ENCODE measurements at places on chromosomes 5 and 9.

DNA sequence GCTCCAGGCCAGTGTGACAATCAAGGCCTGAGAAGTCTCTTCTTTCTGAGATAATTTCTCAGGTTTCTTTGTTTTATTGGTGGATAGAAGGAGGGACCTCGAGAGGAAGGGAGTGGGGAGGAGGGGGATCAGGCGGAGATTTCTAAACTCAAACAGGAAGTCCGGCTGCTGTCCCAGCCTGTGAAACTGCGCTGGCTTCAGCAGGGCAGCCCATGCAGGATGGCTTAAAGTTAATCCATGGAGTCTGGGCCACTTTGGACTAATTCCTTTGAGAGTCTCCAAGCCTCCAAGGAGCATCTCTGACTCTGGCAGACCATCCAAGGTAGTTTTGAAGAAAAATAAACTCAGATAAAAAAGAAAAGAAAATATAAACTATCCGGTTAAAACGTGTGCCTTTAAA lies 378.5 kb downstream of the MLLT3 start:
- no peak for DNase-seq

DNA sequence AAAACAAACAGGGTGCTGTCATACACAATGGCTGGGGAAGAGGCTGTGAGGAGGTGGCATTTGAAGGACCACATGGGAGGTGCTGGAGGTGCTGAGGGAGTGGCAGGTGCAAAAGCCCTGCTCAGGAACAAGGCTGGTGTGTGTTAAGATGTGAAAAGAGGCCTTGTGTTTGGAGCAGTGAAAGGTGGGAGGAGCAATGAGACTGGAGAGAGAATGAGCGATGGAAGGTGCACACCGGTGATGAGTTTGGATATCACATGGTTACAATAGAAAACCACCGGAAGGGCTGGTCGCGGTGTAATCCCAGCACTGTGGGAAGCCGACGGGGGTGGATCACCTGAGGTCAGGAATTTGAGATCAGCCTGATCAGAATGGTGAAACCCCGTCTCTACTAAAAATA lies 9.2 kb upstream of the FIBCD1 start:
- DNase-seq: no peak

DNA sequence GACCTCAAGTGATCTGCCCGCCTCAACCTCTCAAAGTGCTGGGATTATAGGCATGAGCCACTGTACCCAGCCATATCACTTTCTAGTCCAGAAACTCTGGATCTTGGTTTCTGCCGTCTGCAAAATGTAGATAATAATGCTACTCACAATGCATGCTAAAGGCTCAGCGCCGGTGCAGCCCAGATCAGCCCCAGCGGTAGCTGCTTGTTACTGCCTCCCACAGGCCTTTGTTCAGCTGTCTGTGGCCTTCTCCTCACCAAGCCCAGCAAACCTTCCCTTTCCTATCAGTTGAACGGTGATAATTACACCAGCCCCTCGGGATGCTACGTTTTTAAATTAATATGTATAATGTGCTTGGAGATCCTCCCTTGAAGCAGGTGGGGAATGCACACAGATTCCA lies 26.2 kb upstream of the MSX2 start:
- DNase-seq: no peak

DNA sequence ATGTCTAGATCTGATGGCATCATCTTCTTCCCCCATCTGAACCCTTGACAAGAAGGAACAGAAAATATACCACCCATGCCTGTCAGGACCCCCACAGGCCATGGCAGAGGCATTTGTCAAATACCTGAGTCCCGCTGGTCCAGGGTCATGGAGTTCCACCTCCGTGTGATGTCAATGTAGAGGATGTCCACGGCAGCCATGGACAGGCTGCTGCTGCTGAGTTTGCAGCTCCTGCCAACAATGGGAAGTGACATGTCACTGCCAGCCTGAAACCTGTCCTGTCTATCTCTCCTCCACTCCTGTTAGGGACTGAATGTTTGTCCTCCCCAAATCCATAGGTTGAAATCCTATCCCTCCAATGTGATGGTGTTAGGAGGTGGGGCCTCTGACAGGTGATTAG lies 208.8 kb downstream of the DAB2IP start:
- no peak for DNase-seq

Measured in stimulated activated CD4-positive, alpha-beta T cell treated with anti-CD3 and anti-CD28 coated beads, Interleukin-15, amount 100 ng/mL, for 1 hour (primary cell).